ENCODE measurements at places on chromosomes 13 and 19.

DNA sequence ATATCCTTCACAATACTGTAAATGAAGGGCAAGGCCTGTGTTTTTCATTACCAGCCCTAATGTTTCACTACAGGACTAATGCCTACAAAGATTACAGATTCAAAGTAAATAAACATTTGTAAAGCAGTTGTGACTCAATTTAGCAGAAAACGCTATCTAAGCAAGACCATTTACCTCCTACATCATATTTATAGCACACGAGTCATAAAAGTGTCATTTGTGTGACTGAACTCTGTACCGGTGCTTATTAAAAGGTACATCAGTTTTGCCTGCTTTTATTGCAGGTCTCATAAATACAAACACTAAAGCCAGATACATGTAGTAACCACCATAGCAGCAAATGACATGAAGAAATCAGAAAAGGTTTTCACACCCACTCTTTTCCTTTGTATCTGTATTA, 61.5 kb upstream of the SLC15A1 start:
- no peak for DNase-seq

DNA sequence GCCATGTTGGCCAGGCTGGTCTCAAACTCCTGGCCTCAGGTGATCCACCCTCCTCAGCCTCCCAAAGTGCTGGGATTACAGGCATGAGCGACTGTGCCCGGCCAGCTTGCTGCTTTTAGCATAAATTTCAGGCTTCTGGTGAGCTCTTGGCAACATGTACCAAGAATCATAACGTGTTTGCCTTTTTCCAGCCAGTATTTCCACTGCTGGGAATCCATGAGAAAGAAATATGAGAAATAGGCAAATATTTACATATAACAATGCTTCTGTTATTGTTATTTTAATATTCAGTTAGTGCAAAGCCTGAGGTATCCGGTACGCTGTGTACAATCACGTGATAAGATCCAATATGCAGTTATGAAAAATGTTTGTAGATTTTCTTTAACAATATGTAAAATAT, 29.2 kb upstream of the CERS4 start:
- no peak for DNase-seq

DNA sequence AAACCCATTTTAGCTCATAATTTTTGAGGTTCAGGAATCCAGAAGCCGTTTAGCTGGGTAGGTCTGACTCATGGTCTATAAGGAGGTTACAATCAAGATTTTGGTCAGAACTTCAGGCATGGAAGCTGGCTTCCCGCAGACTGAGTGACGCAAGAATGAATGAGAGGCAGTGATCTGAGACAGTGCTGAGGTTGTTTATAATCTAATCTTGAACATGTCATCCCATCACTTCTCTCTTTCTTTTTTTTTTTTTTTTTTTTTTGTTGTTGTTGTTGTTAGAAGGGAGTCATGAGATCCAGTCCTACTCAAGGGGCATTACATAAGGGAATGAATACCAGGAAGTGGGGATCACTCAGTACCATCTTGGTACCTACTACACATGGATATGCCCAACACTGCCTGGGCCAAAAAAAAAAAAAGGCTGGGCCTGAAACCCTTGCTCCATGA, 217.4 kb downstream of the DLEU7 start:
- DNase-seq = no peak

- no peak for DNase-seq
Measured at GRCh38 chr13:113086031-113086750, 19.4 kb upstream of the F7 start.

- DNase-seq = no peak
Measured at GRCh38 chr19:50713556-50714236, 5.9 kb downstream of the SHANK1 start.

DNA sequence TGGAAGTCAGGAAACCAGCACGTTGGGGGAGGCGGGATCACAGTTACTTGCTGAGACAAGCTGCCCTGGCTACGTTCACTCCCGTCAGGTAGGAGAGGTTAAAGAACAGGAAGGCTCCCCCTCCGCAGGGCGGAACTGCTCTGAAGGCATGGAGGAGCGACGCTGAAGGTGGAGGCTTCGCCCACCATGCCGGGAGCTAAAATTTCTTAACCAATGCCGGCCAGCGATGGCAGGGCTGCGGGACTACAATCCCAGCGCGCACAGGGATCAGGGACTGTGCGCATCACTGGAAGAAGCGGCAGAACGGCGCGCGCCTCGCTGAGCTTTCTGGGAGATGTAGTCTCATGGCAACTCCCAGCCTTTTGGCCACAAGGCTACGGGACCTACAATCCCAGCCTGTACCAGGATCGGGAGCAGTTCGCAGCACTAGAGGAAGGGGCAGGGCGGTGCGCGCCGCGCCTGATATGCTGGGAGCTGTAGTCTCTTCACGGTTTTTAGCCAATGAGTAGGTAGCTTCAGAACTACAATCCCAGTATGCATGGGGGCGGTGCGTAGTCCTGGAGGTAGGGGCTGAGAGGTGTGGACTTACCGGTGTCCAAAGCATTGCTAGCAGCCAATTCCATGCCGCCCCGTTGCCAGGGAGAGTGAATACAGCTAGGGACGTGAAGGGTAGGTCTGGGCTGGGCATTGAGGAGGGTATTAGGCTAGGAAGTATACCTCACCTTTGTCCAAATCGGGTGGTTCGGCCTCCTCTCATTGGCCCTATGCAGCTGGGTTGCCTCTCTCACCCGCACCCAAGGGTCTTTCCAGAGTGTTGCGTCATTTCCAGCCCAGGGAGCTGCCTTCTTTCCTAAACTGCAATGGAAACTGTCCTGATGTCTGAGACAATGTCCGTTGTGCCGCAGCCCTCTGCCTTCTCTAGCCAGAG, 12.8 kb upstream of the ZNF682 start:
- DNase-seq = no peak

GRCh38 chr13:46609052-46609451, 56.1 kb downstream of the LRCH1 start:
- no peak for DNase-seq

DNA sequence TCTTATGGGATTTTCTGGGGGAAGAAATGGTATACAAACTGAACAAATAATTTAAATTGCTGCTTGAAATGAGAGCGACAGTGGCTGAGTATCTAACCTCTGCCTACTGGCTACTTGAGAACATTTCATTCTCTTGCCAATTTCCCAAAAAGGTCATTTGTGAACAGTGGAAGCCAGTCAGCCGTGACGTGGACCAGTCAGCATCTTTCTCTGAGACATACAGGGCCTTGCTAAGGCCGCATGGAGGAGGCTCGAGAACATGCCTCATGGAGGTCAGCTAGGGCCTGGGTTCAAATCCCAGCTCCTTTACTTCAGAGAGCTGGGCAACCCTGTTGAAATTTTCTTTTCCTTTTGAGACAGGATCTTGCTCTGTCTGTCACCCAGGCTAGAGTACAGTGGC, 20.3 kb downstream of the ZC3H4 start:
- no peak for DNase-seq

DNA sequence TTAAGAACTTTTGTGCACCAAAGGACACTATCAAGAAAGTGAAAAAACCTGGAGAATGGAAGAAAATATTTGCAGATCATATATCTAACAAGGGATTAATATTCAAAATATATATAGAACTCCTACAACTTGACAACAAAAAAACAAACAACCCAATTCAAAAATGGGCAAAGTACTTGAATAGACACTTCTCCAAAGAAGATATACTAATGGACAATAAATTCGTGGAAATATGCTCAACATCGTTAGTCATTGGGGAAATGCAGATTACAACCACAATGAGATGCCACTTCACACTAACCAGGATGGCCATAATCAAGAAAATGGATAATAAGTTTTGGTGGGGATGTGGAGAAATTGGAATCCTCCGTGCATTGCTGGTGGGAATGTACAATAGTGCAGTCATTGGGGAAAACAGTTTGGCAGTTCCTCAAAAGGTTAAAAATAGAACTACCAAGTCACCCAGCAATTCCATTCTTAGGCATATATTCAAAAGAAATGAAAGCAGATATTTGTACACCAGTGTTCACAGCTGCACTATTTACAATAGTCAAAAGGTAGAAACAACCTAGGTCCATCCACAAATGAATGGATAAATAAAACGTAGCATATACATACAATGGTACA, 2.2 kb upstream of the LSR start:
- no peak for DNase-seq

DNA sequence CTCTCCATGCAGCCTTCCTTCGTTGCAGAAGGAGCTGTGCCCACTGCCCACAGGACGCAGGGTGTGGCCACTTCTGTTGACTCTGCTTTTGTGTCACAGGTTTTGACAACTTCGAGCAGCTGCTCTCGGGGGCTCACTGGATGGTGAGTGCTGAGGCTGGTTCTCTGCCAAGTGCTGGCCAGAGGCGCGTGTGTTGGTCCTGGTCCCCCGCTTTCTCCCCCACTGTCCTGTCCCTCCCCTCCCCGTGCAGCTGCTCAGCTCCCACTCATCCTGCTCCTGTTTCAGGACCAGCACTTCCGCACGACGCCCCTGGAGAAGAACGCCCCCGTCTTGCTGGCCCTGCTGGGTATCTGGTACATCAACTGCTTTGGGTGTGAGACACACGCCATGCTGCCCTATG, 10.6 kb upstream of the PDCD2L start:
- no peak for DNase-seq

- no peak for DNase-seq
Measured at GRCh38 chr13:81041761-81042160, 700.8 kb upstream of the SPRY2 start.

GRCh38 chr19:1862424-1863327, 703 bp downstream of the KLF16 start:
- DNase-seq = peak; percentile 71

DNA sequence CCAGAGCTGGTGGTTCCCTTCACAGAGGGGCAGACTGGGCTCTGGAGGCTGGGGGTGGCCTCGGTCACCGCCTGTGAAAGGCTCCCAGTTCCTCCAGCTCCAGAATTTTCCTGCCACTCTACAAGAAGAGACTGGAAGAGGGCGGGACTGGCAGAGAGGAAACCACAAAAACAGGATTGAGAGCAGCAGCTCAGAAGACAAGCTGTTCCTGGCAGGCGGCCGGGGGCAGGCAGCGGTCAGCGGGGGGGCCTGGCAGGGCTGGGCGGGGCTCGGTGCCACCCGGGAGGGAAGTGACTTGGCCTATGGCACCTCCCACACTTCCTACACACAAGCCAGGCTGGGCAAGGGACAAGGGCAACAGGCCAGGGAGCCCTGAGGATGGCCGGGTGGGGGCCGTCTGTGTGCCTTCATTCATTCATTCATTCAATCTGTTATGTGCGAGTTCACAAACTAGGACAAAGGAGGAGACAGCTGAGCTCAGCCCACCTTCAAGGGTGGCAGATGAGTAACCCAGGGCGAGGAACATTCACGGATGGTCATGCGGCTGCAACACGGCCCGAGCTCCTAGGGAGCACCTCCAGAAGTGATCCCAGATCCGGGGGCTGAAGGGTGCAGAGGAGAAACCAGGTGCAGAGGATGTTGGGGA, 16.9 kb upstream of the BTBD2 start:
- no peak for DNase-seq

GRCh38 chr13:110700641-110701040, 5.3 kb downstream of the CARS2 start:
- no peak for DNase-seq

GRCh38 chr13:21208652-21209154, 32.2 kb downstream of the MRPL57 start:
- no peak for DNase-seq

DNA sequence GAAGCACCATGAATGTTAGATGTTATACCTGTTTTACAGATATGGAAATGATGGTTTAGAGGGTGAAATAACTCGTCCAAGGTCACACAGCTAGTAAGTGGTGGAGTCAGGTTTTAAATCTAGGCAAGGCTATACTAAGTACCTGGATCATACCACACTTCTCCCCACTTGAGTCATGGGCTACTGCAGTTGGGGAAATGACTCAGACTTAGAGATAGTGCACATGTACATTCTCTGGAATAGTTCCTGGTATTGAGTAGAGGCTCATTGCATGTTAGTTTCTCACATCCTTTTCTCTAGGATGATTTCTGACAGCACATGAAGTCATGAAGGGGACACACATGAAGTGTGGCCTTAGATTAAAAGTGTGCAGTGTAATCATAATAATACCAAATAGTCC, 76.2 kb upstream of the TNFSF11 start:
- peak; percentile 24 for DNase-seq

GRCh38 chr13:89687066-89687465, 1660.4 kb upstream of the MIR17HG start:
- DNase-seq = no peak

DNA sequence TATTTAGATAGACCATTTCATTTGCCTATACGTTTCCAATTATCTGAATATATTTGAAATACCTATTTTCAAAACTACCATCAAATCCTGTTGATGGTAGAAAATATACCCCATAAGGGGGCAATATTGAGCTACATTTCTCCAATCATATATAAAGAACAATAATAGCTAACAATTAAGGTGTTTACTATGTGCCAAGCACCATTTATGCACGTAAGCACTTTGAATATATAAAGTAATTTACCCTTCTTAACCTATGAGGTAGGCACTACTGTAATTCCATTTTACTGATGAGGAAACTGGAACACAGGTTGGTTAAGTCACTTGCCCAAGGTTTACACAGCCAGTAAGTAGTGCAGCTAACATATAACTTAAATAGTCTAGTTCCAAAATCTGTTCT, 79.2 kb downstream of the UBL3 start:
- no peak for DNase-seq

GRCh38 chr13:109955598-109955997, 169.2 kb upstream of the IRS2 start:
- no peak for DNase-seq

DNA sequence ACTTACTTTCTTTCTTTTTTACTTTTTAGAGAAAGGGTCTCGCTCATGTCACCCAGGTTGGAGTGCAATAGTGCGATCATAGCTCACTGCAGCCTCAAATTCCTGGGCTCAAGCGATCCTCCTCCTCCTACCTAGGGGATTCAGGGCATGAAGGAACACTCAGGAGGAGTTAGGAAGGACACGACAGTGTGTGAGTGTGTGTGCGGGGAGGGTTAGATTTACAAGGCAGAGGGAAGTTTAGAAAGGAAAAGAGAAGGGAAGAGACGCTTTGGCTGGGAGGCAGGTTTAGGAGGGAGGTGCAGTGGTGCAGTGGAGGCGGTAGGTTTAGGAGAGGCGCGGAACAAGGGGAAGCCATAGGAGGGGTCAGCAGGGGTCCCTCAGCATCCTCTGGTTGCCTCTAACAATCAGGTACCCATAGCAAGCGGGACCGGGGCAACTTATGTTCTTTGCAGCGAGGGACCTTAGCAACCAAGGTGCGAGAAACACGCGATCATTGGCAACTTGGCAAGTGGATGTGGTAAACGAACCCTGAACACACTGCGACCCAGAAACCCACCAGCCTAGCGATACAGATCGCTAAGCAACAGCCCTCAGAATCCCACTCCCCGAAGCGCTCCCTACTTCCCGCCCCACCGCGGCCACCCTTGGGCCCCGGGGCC, 501 bp downstream of the SIRT2 start:
- DNase-seq = no peak

Measured in GM12891 (cell line).